ENCODE measurements at places on chromosomes 11 and 22. TPM values are rescaled to one million over a fixed set of nuclear protein-coding genes. Genes with fewer than 3 reads are reported as not detected.

GRCh38 chr11:45485070-45485707, 180.2 kb downstream of the CHST1 start:
- no peak for DNase-seq
- no peak overlapping the region for H3K27ac ChIP-seq
- H3K4me1 ChIP-seq = no peaks in the 10 kb centered on the region
- no peak overlapping the region for H3K4me3 ChIP-seq
- H3K36me3 ChIP-seq = no peaks in the 10 kb centered on the region

SCGB1A1 gene
- total RNA-seq = not detected

UCP3 gene
- total RNA-seq = 2.0 TPM

DNA sequence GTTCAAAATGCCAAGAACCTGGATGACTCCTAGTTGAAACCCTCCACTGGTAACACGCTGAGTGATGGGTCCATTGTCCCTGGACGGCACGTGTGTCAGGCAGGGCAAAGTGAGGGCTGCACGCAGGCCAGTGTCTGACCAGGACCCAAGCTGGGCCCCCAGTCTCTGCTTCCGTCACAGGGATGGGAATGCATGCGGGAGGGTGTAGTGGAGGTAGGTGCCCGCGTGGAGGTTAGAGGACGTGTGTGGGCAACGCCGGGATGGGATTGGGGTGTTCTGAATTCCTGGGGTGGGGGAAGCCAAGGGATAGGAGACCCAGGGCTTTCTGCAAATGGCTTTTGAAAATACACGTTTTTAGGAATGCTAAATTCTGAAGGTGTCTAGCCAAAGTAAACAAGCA, 943.3 kb downstream of the BRD1 start:
- H3K4me1 ChIP-seq = no peaks in the 10 kb centered on the region
- DNase-seq = no peak
- H3K27me3 ChIP-seq = peaks cover 8% of the 10 kb centered on the region
- no peaks in the 10 kb centered on the region for H3K36me3 ChIP-seq
- no peak overlapping the region for H3K27ac ChIP-seq

DNA sequence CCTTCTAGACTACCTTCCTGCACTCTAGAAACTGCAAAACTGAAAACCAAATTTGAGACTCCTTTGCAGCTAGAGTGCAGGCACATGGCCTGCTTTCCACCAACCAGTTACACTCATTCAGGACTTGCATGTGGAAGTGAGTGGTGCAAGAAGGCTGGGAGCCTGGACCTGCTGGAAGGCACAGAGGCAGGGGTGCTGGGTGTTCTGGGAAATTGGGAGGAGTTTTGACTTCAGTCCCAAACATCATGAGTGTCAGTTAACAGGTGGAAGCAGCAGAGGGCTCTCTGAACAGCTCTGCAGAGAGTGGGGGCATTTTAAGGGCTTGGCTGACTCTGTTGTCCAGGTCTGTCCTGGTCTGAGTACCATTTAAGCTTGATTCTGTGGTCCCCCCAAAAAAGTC, 49.3 kb upstream of the SYT13 start:
- no peaks in the 10 kb centered on the region for H3K36me3 ChIP-seq
- H3K4me3 ChIP-seq = no peak overlapping the region
- H3K4me1 ChIP-seq = peaks cover 13% of the 10 kb centered on the region

DNA sequence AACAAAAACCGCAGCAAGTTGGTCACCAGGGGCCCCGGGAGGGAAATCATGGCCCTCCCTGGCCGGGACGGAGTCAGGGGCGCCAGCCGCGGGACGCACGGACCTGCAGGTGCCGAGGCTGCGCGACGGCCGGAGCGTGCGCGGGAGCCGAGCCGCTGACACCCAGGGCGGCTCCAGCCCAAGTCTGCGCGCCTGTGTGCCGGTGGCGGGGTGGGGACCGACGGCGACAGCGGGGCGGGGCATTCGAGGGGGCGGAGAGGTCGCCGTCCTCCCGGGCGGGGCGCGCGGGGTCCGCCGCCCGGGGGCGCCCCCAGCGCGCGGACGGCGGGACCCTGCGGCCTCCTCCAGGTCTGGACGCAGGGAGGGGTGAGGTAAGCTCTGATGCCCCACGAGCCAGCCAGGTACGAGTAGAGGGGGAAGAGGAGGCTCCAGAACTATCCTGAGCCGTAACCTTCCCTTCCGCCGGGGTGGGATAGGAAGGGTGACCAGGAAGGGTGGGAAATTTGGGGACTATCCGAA, at the start of gene ESAM:
TSS of gene ESAM (minus strand) at position 186 of the 519 bp plus-strand sequence. CDS start at position 50, 136 bp downstream.
- peak within 1 kb of the TSS; percentile 89 for H3K4me3 ChIP-seq
- DNase-seq = peak; percentile 75
- H3K27me3 ChIP-seq = peaks cover 38% of the 10 kb centered on the region
- H3K4me1 ChIP-seq = peaks cover 19% of the 10 kb centered on the region

MS4A2 gene
- total RNA-seq = not detected

OR8G5 gene
- total RNA-seq = not detected

CCDC73 gene
- total RNA-seq = not detected

- H3K27ac ChIP-seq = no peak overlapping the region
- peaks cover 5% of the 10 kb centered on the region for H3K27me3 ChIP-seq
- peaks cover 5% of the 10 kb centered on the region for H3K4me1 ChIP-seq
- no peak overlapping the region for H3K4me3 ChIP-seq
Observed at GRCh38 chr11:1836011-1836945, 1.5 kb downstream of the SYT8 start.

TUBA8 gene
- 4.3 TPM for total RNA-seq

DNA sequence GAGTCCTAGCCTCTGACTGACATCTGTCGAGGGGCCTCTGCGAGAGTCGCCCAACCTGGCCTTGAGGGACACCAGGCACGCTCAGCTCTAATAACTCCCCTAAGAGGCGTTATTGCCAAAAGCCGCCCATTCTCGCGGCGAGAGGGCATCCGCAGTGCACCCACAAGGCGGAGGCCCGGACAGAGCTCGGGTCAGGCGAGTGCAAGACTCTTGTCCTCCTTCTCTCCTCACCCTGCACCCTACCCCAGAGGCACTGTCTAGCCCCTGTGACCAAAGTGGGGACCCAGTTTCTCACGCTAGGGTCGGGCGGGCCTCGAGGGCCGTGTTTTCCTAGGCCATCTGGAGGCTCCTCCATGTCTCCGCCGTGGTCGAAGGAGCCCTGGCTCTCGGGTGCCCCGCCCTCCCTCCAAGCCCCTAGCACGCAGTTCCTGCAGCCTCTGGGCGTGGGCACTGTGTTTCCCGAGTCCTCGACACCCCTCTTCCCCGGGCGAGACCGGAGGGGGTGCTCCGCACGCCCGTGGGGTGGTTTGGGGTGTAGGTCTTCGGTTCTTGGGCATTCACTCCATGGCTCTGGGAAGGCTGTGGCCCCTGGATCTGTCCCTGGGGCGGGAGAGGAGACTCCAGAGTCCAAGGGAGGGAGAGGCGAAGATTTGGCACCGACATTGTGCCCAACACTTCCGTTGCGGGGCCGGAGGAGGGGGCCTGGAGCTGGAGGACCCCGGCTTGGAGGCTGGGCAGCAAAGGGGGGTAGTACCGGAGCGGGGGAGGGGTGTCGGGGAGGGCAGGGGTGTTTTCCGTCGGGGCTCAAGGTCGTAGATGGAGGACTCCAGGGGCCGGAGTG, 1.0 kb downstream of the CHRM4 start:
- peak overlapping the region; percentile 45 for H3K4me3 ChIP-seq
- H3K36me3 ChIP-seq = no peaks in the 10 kb centered on the region
- peaks cover 31% of the 10 kb centered on the region for H3K4me1 ChIP-seq
- H3K27ac ChIP-seq = no peak overlapping the region
- peaks cover 55% of the 10 kb centered on the region for H3K27me3 ChIP-seq
- DNase-seq = no peak

CCDC116 gene
- total RNA-seq = 0.27 TPM

GRCh38 chr11:130002846-130003716, 446 bp upstream of the PRDM10 start:
- H3K27ac ChIP-seq = peak overlapping the region; percentile 100
- peak overlapping the region; percentile 94 for H3K4me3 ChIP-seq
- peak; percentile 91 for DNase-seq

INS gene
- total RNA-seq = not detected

PHF21A gene
- 38.0 TPM for total RNA-seq

- no peaks in the 10 kb centered on the region for H3K36me3 ChIP-seq
- no peak overlapping the region for H3K27ac ChIP-seq
- H3K4me3 ChIP-seq = no peak overlapping the region
- no peaks in the 10 kb centered on the region for H3K4me1 ChIP-seq
- H3K27me3 ChIP-seq = peaks cover 6% of the 10 kb centered on the region
- no peak for DNase-seq
Observed at GRCh38 chr11:19631712-19632498, 80.7 kb upstream of the NAV2 start.

DNA sequence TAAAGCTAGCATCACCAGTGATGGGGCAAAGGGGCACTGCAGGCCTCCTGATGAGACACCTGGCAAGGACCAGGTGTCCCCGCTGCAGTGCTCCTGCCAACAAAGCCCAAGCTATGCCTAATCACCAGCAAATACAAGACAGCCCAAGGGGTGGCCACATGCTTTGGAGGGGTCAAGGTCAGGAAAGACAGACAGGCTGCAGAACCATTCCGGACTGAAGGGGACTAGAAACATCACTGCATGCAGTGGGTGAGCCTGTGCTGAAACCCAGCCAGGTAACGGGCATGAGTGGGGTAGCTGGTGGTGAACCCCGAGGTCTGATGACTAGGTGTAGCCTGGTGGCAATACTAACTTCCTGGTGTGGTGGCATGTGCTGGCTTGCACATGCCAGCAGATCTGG, 111.1 kb downstream of the MED15 start:
- no peak overlapping the region for H3K27ac ChIP-seq
- no peaks in the 10 kb centered on the region for H3K4me1 ChIP-seq
- no peaks in the 10 kb centered on the region for H3K27me3 ChIP-seq
- no peaks in the 10 kb centered on the region for H3K36me3 ChIP-seq
- H3K4me3 ChIP-seq = no peak overlapping the region
- DNase-seq = no peak

TMEM80 gene
- 9.8 TPM for total RNA-seq

APOC3 gene
- total RNA-seq = not detected

GRCh38 chr11:132674151-132674550, 858.1 kb downstream of the OPCML start:
- no peaks in the 10 kb centered on the region for H3K27me3 ChIP-seq
- H3K4me3 ChIP-seq = no peak overlapping the region
- H3K27ac ChIP-seq = no peak overlapping the region
- DNase-seq = no peak
- H3K36me3 ChIP-seq = no peaks in the 10 kb centered on the region

DNA sequence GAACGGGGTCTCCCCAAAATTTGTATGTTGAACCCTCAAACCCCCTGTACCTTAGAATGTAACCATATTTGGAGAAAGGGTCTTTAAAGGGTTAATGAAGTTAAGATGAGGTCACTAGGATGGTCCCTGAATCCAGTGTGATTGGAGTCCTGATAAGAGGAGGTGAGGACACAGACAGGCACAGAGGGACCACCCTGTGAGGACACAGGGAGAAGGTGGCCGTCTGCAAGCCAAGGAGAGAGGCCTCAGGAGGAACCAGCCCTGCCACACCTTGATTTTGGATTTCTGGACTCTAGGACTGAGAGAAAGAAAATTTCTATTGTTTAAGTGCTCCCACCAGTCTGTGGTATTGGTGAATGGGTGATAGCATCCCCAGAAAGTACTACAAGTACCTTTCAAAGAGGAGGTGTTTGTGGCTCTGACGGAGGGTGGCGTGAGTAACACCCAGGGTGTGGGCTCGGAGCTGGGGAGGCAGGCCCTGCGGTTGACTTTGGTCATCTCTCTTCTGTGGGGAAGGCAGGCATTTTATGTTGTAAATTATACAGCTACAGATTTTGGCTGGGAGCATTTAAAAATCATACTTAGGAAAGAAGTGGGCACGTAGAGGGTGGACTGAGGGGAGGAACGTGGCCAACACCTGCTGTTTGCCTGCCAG, 13.8 kb downstream of the MRGPRF start:
- no peaks in the 10 kb centered on the region for H3K4me1 ChIP-seq
- H3K36me3 ChIP-seq = no peaks in the 10 kb centered on the region
- H3K27me3 ChIP-seq = no peaks in the 10 kb centered on the region
- no peak for DNase-seq
- no peak overlapping the region for H3K4me3 ChIP-seq
- H3K27ac ChIP-seq = no peak overlapping the region

DNA sequence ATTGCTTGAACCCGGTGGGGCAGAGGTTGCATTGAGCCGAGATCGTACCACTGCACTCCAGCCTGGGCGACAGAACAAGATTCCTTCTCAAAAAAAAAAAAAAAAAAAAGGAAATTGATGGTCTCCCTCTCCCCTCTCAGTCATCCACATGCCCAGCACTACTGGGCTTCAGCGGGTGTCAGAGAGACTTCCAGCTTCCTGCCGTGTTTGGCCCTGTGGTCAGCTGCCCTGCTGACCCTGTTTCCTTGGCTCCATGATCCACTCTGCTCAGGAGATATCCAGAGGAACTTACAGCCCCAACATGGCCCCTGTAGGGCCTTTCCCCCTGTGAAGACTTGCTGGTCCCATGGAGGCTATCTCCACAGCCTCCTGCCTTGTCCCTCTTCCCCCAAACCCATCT, 6.1 kb upstream of the PNPLA3 start:
- no peak overlapping the region for H3K4me3 ChIP-seq
- DNase-seq = no peak
- no peak overlapping the region for H3K27ac ChIP-seq
- H3K4me1 ChIP-seq = no peaks in the 10 kb centered on the region

DNA sequence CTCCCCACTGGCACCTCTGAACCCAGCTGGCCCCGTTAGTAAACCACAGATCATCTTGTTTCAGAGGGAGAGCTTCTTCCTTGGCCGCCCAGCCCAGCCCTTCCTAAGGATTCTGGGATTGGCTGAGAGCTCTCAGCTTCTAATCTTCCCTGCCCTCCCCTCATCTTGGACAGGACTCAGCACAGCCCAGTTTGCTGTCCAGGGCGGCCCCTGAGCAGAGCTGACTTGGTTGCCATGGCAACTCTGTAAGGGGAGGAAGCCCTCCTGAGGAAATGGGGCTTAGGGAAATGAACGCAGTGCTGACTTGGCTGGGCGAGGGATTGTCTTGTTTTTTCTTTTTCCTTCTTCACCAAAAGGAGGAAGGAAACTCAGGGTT, 4.6 kb downstream of the APOL4 start:
- H3K36me3 ChIP-seq = no peaks in the 10 kb centered on the region
- DNase-seq = no peak
- H3K4me1 ChIP-seq = peaks cover 24% of the 10 kb centered on the region
- H3K27me3 ChIP-seq = peaks cover 1% of the 10 kb centered on the region
- no peak overlapping the region for H3K27ac ChIP-seq

TRIM49D1 gene
- total RNA-seq = not detected

DNA sequence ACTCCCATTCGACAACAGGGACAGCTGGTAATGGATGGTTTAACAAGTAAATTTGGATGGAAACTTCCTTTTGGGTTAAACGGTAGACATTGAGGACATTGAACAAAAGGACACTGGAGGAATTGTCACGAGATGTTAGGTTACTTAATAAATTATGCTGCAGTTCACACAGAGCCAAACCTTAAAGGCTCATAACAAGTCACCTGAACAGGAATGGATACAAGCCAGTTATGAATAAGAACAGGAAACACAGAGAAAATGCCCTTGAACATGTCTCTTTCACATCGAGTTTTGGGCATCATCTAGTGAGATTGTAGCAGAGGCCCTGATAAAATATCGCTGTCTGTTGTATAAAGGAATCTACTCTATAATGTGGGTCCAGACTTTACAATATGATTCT, 65.6 kb downstream of the CD44 start:
- H3K4me1 ChIP-seq = peaks cover 37% of the 10 kb centered on the region
- H3K4me3 ChIP-seq = no peak overlapping the region
- peak overlapping the region; percentile 71 for H3K27ac ChIP-seq
- DNase-seq = no peak
- no peaks in the 10 kb centered on the region for H3K27me3 ChIP-seq
- peaks cover 95% of the 10 kb centered on the region for H3K36me3 ChIP-seq

ZNF280B gene
- total RNA-seq = 2.1 TPM

Data from activated CD4-positive, alpha-beta memory T cell treated with anti-CD3 and anti-CD28 coated beads for 36 hours (primary cell).